ENCODE measurements at places on chromosomes 2 and 18.
A peak's percentile ranks its signal among the peaks of the same experiment; 100 is the strongest.

DNA sequence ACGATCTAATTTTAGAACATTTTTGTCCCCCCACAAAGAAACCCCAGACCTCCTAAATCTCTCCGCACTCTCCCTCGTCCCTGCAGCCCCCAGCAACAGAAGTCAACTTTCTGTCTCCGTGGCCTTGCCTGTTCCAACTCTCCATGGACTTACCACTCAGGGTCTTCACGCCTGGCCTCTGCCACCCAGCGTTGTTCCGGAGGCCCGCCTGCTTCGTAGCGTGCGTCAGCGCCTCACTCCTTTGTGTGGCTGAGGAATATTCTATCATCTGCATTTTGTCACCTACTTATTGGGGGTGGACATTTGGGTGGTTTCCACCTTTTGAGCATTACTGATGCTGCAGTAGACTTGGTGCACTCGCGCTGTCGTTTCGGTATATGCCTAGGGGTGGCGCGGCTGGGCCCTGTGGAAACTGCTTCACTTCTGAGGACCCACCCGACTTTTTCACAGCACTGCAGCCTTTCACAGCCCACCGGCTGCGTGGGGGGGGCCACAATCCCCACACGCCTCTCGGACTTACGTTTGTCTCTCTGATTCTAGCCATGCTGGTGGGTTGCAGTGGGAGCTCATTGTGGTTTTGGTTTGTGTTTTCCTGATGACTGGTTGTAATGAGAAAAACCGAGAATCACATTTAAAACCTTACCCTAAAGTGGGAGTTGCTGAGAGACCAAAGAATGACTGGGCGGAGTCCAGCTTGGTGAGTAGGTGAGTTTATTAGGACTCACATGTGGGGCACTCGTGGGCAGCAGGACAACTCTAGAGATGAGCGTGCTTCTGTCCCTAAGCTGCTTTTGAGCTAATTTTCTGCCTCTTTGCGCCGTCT lies 1.4 kb upstream of the HSBP1L1 start:
- peak; percentile 41 for DNase-seq

GRCh38 chr18:62165583-62165982 lies 21.3 kb downstream of the PIGN start:
- DNase-seq: no peak

GRCh38 chr2:191543708-191544107 lies 134.2 kb upstream of the NABP1 start:
- DNase-seq: no peak

- no peak for DNase-seq
Measured at GRCh38 chr2:110766291-110766690, 33.9 kb downstream of the ACOXL start.

GRCh38 chr18:23568281-23569138 lies 17.8 kb downstream of the NPC1 start:
- DNase-seq: no peak

DNA sequence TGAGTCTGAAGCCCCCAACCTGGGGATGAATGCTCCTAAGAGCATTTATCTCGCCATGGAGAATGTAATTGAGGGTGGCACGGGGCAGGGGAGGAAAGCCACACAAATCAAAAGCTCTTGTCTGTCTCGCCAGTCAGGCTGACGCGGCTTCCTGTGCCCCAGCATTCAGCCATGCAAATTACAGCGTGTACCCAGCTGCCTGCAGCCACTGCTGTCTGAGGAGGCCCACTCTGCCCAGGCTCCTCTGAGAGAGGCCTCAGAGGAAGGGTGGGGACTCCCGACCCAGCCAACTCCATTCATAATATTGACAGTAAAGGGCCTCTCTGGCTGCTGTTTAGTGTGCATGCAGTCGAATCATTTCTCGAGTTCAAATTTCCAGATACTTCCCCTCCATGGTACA lies 22.0 kb downstream of the SMAD7 start:
- peak; percentile 75 for DNase-seq

DNA sequence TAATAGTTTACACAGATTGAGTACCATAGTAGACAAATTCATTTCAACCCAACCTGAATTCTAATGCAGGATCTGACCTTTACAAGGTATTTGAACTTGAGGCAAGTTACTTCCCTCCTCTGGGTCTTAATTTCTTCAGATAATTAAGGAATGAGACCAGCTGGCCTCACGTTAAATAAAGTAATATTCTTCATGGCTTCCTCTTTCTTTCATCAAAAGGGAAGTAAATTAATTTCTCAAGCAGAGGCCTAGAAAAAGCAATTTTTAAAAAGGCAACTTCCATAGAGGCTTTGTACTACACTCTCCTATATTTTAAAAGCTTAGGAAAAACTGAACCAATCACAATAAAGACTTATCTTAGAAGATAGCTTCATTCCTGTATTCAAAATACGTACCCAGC lies 109.2 kb downstream of the EXOC6B start:
- no peak for DNase-seq

- DNase-seq: no peak
Measured at GRCh38 chr18:23032030-23032582, 99.0 kb downstream of the RBBP8 start.

GRCh38 chr2:223797811-223798721 lies 39.3 kb downstream of the AP1S3 start:
- DNase-seq: no peak

DNA sequence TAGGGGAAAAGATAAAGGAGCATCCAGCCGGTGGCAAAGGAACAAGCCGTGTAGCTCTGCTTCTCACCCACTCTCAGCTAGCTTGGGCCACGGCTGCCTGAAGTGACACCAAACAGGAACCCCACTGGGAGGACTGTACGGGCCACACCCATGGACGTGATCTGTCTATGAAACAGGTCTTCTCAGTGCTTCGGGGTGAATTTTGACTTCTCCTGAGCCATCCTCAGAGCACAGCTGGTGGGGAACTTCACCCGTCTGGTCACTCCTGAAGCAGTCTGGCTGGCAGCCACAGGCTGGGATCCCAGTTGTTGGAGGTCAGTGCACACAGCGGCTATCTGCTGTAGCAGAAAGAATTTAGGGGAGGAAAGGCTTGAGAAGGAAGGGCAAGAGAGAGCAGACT lies 223.8 kb downstream of the FAM210A start:
- DNase-seq: no peak

GRCh38 chr2:4358837-4359236 lies 655.5 kb downstream of the DCDC2C start:
- no peak for DNase-seq

DNA sequence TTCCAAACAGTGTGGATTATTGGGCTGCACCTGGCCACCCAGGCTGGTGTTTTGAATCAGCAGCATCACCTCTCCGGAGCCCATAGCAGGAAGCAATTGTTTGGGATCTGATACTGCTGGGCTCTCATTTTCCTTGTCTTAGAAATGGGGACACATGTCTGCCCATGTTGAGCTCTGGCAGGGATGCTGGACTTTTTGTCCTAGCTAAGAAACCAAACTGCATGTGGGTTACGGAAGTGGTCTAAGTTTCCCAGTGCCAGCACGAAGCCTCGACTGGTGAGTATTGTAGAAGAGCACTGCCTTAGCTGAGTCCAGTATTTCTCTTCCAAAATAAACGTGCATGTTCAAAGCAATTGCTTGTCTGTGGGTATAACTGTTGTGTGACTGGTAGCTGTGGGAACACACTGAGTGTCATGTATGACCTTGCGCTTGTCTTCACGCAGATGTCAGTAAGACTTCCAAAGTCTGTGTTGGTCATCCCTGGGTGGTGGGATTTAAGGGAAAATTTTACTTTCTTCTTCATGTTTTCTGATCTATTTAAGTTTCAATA lies 43.6 kb downstream of the SH3RF3 start:
- no peak for DNase-seq

Data from activated effector memory CD4-positive, alpha-beta T cell treated with Interleukin-2 at 50 U/mL for 16 hours (primary cell).